ENCODE measurements at places on chromosomes 2 and 18.

- DNase-seq, result no peak
These were observed 68.8 kb downstream of the MEP1B start for GRCh38 chr18:32258558-32259204.

- DNase-seq, result no peak
These were observed 15.6 kb upstream of the CYTIP start for GRCh38 chr2:157459486-157459885.

GRCh38 chr18:2502394-2502793, 68.9 kb downstream of the METTL4 start:
- no peak for DNase-seq

DNA sequence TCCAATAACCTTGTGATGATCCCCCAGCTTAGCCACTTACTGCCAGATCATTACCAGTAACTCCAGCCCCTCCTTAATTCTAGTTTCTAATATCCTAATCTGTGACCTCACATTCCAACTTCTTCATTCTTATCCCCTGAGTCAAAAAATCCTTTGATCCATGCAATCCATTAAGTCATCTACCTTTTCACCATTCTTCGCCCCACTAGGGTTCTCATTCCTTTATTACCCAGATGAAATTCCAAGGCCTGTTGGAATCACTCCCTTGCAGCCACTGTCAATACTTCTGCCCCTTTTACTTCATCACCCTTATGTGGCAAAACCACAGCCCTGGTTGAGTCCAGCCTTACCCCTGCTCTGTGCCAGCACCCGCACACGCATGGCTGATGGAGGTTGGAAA, 20.3 kb upstream of the IL36G start:
- no peak for DNase-seq

- no peak for DNase-seq
These were observed 44.5 kb upstream of the RMDN2 start for GRCh38 chr2:37880551-37880950.

DNA sequence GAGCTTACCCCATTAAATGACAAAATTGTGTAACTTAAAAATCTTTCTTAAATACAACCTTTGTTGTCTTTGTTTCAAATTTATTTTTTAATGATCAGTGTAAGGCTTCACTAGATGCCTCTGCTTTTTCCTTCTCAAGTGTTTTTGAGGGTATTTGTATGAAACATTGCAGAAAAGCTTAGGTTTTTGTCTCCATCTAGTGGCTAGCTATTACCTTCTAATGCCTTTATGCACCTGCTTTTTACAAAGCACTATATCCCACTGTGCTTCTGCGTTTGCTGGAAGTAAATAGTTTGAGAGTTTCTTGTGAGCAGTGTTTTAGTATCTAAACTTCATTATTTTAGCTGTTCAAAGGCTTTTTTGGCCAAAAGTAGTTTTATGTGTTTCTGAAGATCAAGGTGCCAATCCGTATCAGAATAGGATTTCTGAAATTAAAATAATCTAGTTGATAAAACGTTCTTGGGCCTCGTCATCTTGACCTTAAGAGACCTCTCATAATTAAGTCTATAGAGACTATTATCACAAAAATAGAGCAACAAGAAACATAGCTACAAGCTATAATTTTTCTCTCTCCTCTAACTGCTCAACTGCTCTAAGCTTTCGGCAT, 47.0 kb downstream of the IWS1 start:
- no peak for DNase-seq

- no peak for DNase-seq
These were observed 135.5 kb downstream of the RND3 start for GRCh38 chr2:150351922-150352321.

- no peak for DNase-seq
These were observed 9.5 kb upstream of the RNF103 start for GRCh38 chr2:86633155-86633651.

DNA sequence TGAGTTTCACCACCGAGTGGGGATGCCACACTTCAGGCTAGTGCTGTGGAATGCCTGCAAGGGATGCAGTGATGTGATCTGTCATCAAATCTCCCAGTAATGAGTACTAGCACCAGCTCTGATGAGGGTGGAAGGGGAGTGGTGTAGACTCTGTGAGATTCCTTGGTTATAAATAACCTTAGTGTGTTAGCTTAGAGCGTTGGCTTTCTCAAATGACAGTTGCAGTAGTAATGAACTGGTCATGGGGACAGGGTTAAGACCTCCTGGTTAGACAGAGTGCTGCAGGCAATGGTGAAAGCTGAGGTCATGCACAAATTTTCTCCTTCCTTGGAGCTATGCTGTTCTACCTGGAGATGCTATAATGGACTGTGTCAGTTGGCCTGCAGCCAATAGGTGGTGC, 1063.4 kb upstream of the CRIM1 start:
- no peak for DNase-seq

- DNase-seq, result no peak
These were observed 563.9 kb upstream of the NRXN1 start for GRCh38 chr2:51595836-51596235.

- no peak for DNase-seq
These were observed 88.3 kb downstream of the ETAA1 start for GRCh38 chr2:67485431-67485830.

DNA sequence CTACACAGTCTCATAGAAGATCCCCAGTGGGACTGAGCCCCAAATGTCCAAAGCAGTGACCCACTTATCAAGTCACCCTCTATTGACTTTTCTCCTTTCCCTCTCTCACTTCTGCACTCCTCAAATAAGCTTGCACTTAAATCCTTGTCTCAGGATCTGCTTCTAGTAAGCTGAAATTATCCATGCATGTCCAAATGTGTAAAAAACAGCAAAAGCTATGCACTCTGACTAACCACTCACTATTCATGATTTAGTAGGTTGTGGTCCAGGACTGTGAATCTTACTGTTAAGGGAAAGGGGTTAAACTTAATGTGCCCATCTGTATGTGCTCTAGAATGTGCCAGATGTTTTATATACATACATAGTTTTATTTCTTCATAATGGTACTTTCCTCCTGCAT, 115.4 kb downstream of the SCG2 start:
- no peak for DNase-seq

DNA sequence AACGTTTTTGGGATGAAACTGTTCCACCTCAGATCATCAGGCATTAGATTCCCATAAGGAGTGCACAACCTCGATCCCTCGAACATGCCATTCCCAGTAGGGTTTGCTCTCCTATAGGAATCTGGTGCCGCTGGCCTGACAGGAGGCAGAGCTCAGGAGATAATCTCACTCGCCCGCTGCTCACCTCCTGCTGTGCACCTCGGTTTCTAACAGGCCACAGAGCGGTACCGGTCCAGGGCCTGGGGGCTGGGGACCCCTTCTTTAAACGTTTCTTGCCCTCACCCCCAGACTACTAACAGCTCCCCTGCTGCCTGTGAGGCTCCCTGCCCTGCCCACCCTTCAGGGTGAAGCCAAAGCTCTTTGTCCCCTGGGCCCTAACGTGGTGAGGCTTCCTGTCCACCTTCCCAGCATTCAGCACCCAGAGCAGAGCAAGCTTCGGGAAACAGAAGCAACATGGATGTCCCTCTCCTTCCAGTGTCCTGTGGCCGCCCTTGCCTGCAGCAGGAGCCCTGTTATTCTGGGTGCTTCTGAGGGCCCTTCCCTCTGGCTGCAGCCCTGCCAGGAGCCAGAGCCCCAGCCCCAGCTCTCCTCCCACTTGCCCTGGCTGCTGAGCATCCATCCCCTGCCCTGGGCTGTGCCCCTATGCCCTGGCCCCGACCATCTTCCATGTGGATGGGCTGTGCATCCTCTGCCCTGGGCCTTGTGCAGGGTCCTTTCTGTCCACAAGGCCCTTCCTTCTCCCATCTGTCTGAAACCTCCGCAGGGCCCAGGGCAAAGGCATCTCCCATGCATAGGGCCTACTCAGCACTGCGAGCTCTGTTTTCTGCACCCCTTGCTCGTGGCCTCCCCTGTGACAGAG, 140.1 kb downstream of the MBP start:
- DNase-seq, result no peak

GRCh38 chr18:75189696-75190095, 19.2 kb downstream of the PTGR3 start:
- DNase-seq, result no peak

Measured in D721Med (cell line).